ENCODE measurements at places on chromosomes 4 and X.
A peak's percentile ranks its signal among the peaks of the same experiment; 100 is the strongest.

DNA sequence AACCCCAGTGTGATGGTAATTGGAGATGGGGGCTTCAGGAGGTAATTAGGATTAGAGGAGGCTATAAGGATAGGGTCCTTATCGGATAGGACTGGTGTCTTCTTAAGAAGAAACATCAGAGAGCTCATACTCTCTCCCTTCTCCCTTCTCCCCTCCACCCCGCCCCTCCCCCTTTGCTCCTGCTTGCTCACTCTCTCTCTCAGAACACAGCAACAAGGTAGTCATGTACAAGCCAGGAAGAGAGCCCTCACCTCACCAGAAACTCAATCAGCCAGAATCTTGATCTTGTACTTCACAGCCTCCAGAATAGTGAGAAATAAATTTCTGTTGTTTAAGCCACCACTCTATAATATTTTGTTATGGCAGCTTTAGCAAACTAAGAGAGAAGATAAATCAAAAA lies 4.5 kb downstream of the DDX60L start:
- peak; percentile 16 for DNase-seq

DNA sequence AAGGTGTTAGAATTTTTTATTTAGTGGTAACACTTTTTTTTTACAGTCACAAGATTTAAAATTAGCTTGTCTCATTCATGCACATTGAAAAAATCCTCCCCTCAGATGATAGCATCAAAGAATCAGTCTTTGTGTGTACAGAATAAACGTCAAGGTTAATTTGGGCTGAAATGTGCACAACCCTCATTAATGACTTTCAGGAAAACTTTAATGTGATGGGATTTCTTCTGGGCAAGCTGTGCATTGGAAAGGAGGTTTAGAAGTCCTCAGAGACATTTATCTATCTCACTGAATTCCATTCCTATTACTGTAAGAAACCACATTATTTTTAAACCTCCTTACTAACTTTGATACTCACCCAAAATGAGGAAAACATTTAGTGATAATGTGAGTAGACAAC lies 88.2 kb upstream of the TECRL start:
- no peak for DNase-seq

GRCh38 chrX:20668550-20668949 lies 401.8 kb upstream of the RPS6KA3 start:
- no peak for DNase-seq

DNA sequence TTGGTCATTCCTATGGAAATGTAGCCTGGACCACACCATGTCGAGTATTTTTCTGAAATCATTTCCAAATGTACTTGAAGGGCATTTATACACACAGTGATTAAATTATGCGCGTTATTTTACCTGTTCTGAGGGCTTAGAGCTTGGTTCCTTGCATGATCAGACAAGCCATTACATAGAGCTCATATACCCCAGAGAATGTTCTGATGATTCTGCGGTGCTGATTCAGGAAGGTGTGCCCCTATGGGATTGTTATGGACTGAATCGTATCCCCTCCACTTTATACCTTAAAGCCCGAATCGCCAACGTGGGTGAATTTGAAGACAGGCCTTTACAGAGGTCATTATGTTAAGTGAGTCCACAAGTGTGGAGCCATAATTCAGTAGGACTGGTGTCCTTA lies 848.9 kb downstream of the TRIML1 start:
- DNase-seq = no peak

- no peak for DNase-seq
Measured at GRCh38 chrX:149296092-149296491, 209.0 kb downstream of the IDS start.

DNA sequence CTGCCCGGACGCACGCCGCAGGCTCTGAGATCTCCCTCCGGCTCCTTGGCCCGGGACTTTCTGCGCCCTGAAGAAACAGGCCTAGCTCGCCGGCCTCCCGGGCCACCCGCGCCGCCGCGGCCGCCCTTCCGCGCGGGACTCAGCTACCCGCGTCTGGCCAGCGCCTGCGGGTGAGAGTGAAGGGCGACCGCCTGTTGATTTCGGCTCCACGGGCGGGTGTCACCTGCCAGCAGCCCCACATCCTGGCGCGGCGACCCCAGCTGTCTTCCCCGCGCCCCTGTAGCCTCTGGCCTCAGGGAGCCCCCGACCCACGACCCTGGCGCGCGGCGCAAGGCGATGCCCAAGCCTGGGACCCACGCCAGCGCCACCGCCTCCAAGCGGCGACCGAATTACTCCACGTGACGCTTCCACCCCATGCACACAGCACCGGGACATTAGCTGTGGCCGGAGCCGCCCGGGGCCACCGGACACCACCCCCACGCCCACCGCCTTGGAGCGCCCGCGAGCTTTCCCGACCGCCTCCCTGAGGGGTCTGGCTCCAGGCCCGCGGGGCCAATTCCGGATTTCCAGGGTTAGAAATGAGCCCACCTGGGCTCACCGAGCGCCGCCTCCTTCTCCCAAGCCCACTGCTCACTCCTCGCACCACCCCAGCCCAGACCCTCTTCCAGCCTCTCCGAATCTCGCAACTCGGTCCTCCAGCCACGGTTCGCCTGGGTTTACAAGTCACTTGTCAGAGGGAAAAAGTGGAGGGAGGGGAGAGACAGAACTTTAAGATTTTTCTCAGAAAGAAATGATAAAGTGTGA lies 10.2 kb downstream of the ARX start:
- no peak for DNase-seq

- DNase-seq = no peak
Measured at GRCh38 chrX:105468741-105469140, 248.2 kb upstream of the TEX13A start.

DNA sequence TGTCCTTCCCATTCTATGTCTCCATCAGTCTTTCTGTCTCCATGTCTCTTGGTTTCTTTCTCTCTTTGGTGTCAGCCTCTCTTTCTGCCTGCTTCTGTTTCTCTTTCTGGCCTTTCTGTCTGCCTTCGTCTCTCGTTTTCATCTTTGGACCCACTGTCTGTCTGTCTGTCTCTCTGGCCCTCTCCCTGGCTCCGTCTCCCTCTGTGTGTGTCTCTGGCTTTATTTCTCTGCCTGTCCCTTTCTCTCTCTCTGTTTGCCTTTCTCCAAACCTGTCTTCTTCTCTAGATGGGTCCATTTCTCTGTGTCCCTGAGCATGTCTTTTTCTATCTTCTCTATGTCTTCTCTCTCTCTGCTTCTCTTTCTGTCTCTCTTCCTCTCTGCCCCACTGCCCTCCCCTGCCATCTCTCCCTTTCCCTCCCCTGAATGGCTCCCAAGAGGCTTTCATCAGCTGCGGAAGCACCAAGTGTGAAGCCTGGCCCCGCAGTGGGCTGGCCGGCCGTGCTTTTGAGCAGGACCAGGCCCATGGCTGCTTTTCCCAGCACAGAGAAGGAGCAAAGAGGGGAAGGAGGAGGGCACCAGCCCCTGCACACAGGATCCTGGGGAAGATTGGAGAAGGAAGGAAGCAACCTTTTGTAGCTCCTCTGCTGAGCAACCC lies 57.4 kb downstream of the PJA1 start:
- no peak for DNase-seq

GRCh38 chrX:72351606-72352334 lies 46.1 kb upstream of the CITED1 start:
- DNase-seq = no peak

GRCh38 chr4:48388525-48389154 lies 47.3 kb downstream of the SLAIN2 start:
- DNase-seq = no peak

- DNase-seq = no peak
Measured at GRCh38 chrX:38112566-38112965, 106.2 kb downstream of the SYTL5 start.

DNA sequence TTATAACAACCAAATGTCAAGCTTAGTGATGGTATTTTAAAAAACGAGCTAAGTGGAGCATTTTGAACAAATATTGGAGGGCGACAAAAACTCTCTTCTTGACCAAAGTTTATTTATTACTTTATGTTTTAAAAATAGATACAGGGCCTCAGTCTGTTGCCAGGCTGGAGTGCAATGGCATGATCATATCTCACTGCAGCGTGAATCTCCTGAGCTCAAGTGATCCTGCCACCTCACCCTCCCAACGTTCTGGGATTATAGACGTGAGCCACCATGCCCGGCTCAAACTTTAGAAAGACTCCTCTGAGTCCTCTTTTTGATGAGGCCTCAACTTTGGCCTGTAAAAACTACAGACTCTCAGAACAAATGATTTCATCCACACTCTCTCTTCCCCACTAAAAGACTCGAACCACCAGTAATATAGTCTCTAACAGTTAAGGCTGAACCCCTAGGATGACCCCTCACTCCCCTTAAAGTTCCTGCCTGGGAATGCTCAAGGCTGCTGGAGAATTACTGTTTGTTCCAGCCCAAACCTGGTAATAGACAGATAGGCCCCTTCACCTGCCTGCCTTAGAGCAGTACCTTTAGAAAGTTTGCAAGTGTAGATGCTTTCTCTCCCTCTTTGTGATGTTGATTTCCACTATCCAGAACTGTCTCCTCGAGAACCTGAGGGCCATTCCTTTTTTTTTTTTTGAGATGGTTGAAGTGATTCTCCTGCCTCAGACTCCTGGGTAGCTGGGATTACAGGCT lies 55.3 kb upstream of the HPSE start:
- no peak for DNase-seq

- DNase-seq = no peak
Measured at GRCh38 chr4:154916068-154916467, 135.0 kb downstream of the RBM46 start.

- DNase-seq = no peak
Measured at GRCh38 chr4:5747738-5748375, 36.9 kb downstream of the EVC start.

DNA sequence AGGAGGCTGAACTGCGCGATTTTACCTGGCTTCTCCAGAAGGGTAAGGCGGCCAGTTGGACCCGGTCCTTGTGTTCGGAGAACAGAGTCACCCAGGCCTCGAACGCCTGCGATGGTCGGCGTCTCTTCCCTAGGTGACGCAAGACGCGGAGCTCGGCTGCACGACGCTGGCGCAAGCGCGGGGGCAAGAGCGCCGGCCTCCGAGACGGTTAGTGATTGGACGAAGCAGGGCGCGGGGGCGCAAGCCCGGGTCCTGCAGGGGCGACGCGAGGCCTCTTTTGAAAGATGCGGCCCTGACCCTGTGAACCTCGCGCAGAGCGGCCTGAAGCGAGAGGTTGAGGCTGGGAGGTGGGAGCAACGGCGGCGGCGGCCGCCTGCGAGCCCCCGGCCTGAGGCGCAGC lies 428 bp downstream of the ADAD1 start:
- DNase-seq = no peak

- no peak for DNase-seq
Measured at GRCh38 chr4:74522251-74522991, 77.5 kb downstream of the AREG start.

GRCh38 chrX:30657196-30658161 lies 4.3 kb downstream of the GK start:
- no peak for DNase-seq

GRCh38 chrX:27890611-27891010 lies 82.8 kb downstream of the MAGEB10 start:
- no peak for DNase-seq

GRCh38 chr4:158768555-158769174 lies at the start of gene FNIP2:
FNIP2 (plus strand) TSS chr4:158769026; CDS start chr4:158769213, 187 bp downstream.
- peak; percentile 57 for DNase-seq

Measured in stimulated activated CD4-positive, alpha-beta T cell treated with anti-CD3 and anti-CD28 coated beads, Interleukin-15, amount 100 ng/mL, for 1 hour (primary cell).